ENCODE measurements at places on chromosomes 13 and 19.

- no peak for DNase-seq
Observed at GRCh38 chr13:26962671-26963070, 202.1 kb upstream of the GPR12 start.

- no peak for DNase-seq
Observed at GRCh38 chr13:82358284-82358683, 1524.0 kb downstream of the SLITRK1 start.

- no peak for DNase-seq
Observed at GRCh38 chr19:49689133-49690078, at the start of gene ADM5. Gene ADM5, plus strand, starts transcription at chr19:49689594. Its CDS starts 244 bp downstream, at chr19:49689838.

DNA sequence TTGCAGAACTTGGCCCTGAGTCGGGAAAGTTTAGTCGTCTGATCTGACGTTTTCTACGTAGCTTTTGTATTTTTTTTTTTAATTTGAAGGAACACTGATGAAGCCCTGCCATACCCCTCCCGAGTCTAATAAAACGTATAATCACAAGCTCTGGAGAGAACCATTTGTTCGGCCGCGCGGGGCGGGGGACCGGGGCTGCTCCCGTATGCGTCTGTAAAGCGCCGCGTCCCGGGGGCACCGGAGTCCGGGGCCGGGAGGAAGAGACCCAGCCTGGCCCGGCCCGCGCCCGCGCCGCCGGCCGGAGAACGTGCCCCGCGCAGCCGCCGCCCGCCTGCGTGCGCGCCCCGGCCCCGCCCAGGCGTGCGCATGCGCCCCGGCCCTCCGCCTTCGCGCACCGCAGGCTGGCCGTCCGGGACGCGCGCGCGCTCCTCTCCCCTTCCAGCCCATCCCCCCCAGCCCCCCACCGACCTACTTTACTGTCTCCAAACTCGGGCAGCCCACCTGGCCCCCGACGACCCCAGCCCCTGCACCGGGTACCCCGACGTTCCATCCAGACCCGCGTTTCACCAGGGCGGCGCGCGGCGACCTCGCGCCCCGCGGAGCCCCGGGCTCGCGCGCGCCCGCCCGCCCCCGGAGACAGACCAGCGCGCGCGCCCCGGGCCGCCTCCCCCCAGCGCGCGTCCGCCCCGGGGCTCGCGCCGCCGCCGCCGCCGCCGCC, 785 bp upstream of the USF2 start:
- DNase-seq = no peak

GRCh38 chr13:101942038-101942437, 459.8 kb downstream of the FGF14 start:
- no peak for DNase-seq

- no peak for DNase-seq
Observed at GRCh38 chr13:30340331-30341250, 33.2 kb upstream of the KATNAL1 start.

DNA sequence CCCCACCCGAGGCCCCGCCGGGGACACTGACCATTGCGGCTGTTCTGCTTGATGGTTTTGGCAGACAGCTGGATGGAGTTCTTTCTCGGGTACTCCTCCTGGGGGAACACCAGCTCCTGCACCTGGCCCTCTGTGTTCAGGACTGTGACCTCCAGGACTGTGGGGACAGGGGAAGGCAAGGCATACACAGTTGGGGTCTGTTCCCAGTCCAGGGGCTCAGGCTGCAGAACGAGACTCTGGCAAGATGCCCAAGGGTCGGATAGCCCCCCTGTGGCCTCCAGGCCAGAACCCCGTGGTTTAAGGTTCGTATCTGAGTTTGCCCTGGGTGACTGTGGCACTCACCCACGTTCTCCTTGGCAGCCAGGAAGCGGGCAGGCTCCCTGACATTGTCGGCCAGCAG, 22.7 kb upstream of the ASF1B start:
- DNase-seq = no peak

- DNase-seq = no peak
Observed at GRCh38 chr13:82501834-82502233, 1380.4 kb downstream of the SLITRK1 start.

GRCh38 chr13:74409551-74409950, 275.3 kb upstream of the KLF12 start:
- no peak for DNase-seq

DNA sequence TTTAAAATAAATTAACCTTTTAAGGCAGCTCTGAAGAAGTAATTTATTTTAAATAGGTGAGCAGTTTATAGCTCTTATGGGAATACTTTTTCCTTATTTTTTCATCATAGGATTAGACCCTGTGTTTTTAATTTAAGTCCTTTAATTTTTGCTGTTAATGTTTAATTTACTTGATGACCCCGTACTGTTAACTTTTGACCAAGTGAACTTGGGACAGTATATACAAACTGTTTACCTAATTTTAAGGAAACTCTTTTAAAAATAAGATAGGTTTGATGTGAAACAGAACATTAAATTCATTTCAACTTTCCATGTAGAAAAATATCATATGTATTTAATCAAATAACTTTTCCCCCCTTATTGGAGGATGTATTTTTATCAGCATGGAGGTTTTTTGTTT, 74.4 kb downstream of the KCNRG start:
- no peak for DNase-seq

DNA sequence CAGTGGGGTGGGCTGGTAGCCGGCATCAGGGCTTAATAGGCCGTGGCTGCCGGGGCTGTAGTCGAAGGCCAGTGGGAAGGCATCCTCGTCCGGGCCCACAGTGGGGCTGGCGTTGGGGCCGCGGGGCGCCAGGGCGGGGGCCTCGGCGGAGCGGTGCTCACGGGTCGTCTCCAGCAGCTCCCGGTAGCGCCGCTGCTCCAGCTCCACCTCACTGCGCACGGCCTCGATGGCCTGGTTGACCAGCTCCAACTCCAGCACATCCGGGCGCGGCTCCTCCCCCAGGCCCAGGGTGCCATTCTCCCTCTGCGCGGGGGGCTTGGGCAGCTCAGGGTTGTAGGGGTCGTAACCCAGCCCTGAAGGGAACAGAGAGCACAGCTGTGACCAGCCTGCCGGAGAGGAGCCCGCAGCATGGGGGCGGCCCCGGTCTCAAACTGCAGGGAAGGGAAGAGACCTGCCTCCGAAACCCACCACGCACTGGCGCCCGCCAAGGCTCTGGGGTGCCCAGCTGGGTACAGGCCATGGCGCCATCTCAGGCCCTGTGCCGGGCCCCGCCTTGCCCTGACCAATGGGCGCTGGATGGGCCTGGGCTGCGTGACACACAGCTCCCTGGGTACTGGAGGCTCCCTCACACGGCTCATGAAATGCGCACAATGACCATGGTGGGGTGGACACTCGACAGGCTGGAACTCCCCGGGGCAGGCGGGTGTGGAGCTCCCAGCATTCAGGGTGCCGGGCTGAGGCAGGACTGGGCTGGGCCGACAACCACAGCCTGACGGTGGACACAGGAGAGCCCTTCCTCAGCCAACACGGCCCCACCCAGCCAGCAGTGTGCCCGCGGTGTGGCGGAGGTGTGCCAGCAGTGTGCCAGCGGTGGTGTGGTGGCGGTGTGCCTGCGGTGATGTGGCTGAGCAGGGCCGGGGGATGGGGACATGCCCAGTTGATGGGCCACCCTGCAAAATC, 16.5 kb upstream of the ATP8B3 start:
- DNase-seq = no peak

DNA sequence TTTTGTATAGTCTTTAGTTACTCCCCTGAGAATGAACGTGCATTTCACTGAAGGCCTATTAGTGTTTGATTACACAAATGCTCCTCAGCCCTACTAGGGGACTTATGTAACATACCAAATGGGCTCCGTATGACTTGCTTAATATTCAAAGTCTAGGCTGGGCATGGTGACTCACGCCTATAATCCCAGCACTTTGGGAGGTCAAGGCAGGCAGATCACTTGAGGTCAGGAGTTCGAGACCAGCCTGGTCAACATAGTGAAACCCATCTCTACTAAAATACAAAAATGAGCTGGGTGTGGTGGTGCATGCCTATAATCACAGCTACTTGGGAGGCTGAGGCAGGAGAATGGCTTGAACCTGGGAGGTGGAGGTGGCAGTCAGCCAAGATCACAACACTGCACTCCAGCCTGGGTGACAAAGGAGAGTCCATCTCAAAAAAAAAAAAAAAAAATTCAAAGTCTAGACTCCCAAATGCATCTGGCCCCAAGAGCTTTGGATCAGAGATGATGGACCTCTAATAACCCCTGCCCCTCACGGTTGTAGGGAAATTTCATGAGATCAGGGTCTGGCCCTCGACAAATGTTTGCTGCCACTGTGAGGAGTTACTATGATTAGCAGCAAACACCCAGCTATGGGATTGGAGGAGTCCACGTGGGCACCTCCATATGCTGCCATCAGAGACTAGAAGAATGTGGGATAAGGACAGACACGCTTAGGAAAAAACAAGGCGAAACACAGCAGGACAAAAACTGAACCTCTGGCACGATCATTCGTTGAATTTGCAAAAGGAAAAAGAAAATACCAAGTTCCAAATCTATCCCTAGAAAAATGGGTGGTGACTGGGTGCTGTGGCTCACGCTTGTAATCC, 4.6 kb downstream of the FBXO17 start:
- no peak for DNase-seq

DNA sequence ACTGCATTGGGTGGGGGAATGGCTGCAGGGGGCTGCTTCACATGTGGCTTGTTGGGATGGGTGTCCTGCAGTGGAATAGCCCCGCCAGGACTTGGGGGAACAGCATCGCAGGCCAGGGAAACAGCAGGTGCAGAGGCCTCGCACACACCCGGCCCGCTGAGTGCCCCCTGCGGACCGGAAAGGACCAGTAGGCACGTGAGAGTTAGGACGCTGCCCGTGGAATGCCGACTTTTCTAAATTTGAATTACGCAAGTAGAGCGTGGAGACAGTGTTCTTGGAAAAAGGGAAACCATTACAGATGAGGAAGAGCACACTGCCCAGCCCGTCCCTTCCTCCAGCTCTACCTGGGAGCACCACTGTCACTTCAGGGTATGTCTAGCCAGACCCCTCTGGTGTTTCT, 11.5 kb downstream of the DNM2 start:
- no peak for DNase-seq

DNA sequence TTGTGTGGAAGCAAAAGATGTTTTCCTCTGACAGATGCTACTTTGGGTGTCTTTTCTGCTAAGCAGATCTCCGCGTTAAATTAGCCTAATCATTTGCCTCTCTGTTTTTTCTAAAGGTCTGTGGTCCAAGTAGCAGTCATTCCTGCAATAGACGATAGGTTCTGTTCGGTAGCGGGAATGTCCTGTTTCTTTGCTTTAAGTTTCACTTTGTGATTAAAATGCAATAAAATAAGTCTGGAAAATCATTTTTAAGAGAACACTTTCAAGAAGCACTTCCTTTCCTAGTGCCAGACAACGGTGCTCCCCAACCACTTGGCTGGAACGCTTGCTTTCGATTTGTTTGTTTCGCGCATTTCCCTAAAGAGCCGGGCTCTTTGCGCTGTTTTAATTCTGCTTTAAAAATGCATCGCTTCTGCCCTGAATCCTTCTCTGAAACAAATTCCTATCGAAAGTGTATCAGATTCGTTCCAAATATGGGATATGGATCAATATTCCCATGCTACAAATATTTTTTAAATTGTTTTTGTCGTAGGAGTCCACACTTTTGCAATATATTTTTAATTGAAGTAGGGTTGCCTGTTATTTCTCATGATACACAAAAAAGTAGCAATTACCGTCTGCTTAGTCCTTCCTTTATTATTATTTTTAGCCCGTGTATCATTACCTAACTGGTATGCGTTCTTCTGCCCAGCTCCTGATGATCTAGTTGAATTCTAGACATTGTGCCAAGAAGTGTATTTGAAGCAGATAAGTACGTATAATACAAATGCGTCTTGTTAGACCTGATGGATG, 14.2 kb downstream of the ZIC2 start:
- no peak for DNase-seq

DNA sequence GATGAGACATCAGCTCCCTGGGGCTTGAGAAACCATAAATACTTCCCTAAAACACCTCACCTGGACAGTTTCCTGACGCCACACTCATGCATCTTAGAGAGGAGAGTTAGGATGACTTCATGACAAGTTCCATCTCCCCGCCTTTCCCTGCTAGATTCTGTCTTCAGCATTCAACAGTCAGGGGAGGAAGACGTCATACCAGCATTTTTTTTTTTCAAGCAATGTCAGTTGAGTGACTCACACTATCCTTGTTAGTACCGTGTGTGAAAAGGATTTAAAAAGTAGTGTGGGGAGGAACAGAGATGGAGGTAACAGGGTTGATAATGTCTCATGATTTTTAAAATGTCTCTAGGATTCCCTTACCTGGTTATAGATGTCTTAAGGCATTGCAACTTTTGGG, at the start of gene OR7D2:
Gene OR7D2, plus strand, starts transcription at position 79 of the 400 bp plus-strand sequence. CDS start 6,803 bp downstream, outside the sequence.
- no peak for DNase-seq

- no peak for DNase-seq
Observed at GRCh38 chr19:3378352-3379150, 12.2 kb downstream of the NFIC start.

- no peak for DNase-seq
Observed at GRCh38 chr13:84812789-84813188, 930.5 kb upstream of the SLITRK1 start.

DNA sequence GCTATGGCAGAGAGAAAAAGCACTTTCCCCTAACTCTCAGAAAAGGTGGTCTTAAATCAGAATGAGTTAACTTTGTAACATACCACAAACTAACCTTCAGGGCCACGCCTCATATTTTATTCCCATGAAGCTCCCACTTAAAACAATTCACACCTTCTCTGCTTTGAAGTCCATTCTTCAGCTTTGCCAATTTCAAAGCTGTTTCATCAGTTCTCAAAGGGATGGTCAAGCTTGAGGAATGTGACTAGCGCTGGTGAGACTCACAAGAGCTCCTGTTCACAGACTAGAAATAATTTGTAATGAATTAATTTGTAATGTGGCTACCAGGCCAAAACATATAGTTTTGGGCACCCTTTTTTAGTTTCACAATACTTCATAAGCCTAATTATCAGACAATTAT, 68.2 kb downstream of the STK24 start:
- no peak for DNase-seq

- DNase-seq = no peak
Observed at GRCh38 chr19:44671400-44671799, at the start of gene CEACAM19. Gene CEACAM19, plus strand, starts transcription at chr19:44671482. Its CDS starts 450 bp downstream, at chr19:44671932.

GRCh38 chr19:48102870-48103751, 7.5 kb downstream of the PLA2G4C start:
- no peak for DNase-seq

- DNase-seq = no peak
Observed at GRCh38 chr13:100534147-100534843, 54.3 kb downstream of the GGACT start.

DNA sequence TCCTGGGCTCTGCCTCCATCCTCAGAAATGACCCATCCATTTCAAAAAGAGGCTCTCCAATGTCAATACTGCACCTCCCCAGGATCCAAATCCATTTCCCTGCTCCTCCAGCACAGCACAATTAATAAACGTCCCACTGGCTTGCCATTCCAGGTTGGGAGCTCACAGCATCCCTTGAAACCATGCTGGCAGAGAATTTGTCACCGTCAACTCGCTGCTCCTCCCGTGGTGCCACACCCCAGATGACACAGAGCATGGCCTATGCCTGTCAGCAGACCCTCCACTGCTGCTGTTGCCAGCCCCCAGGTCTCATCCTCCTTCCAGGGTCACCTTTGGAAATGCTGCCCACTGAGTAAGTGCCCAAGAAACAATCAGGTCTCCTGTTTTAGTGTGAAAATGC, 53.0 kb upstream of the UQCRFS1 start:
- no peak for DNase-seq

GRCh38 chr13:30708541-30708940, 26.8 kb upstream of the ALOX5AP start:
- no peak for DNase-seq
